ENCODE measurements at places on chromosomes 6 and 20. TPM values are rescaled to one million over a fixed set of nuclear protein-coding genes. Genes with fewer than 3 reads are reported as not detected.

DNA sequence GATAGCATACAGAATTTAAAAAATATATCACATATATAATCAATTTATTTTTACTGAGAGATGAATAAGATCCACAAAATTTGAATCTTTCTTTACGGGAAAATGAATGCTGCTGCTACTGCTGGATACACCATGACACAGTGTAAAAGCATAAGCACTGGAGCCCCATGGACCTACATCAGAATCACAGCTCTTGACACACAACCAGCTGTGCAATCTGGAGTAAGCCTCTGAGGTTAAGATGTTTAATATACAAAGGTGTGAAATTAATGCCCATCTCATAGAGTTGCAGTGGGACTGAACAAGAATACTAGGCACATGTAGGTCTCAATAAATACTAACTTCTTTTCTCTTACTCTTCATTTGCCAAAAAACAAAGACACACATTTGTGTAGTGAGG lies 48.1 kb downstream of the MAN1A1 start:
- no peak for DNase-seq

DNA sequence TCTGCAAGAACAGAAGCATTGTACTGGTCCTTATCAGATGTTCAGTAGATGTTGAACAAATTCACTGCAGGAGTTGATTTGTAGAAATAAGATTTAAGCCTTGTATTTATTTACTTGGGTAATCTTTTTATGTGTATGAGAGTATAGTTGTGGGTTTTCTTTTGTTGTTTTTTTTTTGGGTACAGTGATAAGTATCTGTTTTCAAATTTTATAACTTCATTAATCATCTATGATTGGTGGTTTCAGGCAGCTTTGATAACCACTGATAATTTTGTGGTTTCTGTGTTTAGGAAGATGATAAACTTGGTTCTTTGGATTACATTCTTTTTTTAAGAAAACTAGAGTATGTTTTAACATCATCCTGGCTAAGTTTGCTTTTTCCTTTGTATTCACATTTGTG lies 2.8 kb downstream of the AFDN start:
- no peak for DNase-seq

DNA sequence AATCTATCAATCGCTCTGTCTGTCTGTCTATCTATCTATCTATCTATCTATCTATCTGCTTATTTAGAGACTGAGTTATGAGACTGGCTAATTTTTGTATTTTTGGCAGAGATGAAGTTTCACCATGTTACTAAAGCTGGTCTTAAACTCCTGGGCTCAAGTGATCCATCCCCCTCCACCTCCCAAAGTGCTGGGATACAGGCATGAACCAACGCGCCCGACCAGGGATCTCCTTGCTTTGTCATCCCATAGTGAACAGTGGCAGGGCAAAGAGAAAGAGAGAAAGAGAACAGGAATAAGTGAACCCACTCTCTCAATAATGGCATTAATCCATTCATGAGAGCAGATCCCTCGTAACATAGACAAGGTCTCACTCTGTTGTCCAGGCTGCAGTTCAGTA lies 66.4 kb upstream of the DSP start:
- no peak for DNase-seq

DNA sequence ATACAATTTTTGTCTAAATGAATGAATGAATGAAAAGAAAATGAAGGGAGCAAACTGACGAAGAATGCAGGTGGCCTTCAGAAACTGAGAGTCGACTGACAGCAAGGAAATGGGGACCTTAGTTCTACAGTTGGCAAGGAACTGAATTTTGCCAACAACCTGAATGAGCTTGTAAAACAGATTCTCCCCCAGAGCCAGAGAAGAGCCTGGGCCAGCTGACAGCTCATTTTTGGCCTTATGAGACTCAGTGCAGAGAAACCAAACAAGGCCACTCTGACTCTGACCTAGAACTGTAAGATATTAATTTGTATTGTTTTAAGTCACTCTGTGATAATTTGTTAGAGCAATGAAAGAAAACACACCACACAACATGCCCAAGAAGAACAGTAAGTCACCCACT lies 21.8 kb downstream of the MAN1A1 start:
- no peak for DNase-seq

DNA sequence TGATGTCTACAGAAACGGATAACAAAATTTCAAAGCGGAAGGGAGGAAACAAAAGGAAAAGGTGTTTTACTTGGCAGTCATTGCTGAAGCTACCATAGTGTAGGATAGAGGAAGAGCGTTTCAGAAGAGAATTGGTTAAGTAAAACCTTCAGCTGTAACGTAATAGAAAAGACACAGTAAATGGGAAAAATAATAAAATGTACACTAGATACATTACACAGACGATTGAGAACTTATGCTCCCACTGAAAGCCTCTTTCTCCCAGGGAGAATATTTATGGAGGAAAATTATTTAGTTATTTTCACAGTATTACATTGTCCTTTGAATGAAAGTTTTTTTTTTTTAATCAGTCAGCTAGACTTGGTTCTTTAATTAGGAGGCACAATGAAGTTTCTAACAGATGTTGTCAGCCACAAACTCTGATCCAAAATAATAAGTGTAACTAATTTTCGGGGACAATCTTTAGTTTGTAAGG lies 90.7 kb upstream of the PRDM1 start:
- no peak for DNase-seq

- no peak for DNase-seq
These were observed 14.6 kb upstream of the GRM1 start for GRCh38 chr6:146014233-146014632.

DNA sequence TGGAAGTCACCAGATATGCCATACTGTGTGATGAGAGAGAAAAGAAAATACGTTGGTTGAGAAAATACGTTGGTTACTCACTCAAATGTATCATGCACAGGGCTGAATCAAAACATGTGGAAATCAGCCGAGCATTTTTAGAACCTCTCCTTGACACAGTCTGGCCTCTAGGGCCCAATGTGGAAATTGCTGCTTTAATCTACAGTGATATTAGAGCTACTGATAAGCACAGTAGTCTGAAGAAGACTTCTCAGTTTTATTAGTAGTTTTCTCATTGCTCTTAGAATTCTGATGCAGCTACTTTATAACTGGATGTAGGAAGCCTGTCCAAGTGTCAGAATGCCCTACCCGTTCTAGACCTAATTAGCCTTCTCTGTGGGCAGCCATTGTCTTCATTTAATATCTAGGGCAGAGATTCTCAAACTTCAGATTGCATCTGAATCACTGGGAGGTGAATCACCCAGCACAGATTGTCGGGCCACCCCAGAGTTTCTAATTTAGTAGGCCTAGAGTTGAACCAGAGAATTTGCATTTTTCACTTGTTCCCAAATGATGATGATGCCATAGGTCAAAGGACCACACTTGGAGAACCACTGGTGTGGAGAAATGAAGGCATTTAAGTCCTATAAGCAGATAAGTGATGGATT lies 229.1 kb downstream of the PLCB1 start:
- DNase-seq, result no peak

DNA sequence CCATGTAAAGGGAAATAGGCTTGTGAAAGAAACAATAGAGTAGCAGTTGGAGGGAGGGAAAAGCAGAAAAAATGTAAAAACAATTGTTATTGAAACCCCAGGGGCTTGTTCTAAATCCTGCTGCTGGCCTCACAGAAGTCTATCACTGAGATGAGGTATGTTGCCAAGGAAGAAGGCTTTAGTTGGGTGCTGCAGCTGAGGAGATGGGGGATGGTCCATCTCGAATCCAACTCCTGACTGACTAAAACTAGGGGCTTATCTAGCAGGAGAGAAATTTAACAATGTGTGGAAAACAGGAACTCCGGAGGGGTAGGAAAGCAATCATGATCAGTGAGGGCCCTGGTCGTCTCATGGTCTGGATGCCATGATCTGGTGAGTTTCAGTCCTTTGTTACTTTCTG lies 225.0 kb upstream of the EXOC2 start:
- DNase-seq, result no peak

GRCh38 chr6:91462241-91462640 lies 875.4 kb upstream of the MAP3K7 start:
- no peak for DNase-seq

DNA sequence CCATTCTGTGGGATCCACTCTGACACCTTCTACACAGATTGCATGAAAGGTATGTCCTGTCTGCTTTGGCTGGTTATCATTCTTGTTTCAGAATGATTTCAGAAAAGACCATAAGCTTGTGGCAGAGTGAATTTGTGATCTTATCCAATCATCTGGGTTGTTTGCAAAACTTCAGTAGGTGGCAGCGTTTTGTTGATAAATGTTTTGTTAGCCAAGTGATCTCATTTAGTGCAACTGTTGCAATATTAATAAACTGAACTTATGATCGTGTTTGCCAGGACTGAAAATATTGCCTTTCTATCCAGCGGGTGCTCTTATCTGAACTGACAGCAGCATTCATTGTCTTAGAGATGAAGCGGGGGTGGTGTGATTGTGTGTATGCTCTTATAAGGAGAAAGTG lies 613.2 kb upstream of the NOX3 start:
- DNase-seq, result no peak

The TP53TG5 gene
- total RNA-seq, result not detected

The DLK2 gene
- total RNA-seq, result 5.0 TPM

The STX11 gene
- total RNA-seq, result 31.8 TPM

The GPR63 gene
- 0.48 TPM for total RNA-seq

The SYNDIG1 gene
- not detected for total RNA-seq

The CLVS2 gene
- not detected for total RNA-seq

All from activated T-cell treated with anti-CD3 and anti-CD28 coated beads, Interleukin-2, amount 50 U/mL, for 4 hours (primary cell).